ENCODE measurements at places on chromosomes 2 and 18.
A peak's percentile ranks its signal among the peaks of the same experiment; 100 is the strongest.

DNA sequence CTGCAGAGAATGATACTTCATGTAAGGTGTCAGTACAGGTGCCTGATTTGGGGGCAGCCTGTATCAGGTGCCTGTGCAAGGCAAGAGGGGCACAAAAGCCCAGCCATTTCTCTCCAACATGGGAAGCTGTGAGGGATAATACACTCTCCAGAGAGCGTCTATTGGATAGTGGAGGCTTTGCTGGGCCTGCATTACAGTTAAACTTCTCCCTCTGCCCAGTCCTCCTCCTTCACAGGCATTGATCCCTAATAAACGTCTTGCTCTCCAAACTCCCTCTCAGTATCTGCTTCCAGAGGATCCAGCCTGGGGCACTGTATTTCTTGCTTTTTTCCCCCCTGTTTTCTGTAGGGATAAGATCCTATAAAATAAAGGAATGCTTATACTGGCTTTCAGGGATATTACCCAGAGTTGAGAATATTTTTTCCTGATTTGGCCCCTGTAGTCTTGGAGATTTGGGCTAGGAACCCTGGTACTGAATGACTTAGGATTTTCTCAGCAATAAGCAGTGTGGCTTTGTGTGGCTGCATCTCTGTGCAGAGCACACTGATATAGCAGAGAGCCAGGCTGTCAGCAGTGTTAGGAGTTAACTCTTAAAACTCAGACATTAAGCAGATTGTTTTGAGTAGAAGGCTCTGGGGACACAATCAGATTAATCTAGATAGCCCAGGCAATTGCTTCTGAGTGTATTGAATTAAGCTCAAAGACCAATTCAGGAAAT is 330.6 kb downstream of the CYRIA start:
- DNase-seq: peak; percentile 85

GRCh38 chr2:230717600-230717999 is 5.0 kb downstream of the CAB39 start:
- no peak for DNase-seq

DNA sequence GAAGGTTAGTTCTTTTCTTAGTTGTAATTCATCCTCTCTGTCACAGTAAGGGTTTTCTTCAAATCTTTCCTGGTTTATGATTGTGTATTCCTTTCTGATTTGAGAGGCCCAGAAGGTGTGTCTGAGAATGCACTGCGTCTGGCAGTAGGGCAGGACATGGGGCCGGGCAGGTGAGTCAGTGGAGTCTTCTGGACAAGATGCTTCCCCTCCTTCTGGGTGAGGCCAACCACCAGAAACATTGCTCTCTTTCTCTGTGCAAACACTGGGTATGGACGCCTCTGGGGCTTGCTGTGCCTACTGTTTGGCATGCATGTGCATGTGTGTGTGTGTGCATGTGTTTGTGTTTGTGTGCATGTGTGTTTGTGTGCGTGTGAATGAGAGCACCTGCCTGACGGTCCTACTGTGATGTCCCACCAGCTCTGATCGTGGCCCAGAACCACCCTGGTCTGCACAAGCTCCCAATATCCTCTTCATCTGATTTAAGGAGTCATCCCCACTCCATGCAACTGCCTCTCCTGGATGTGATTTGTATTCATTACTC is 93.2 kb upstream of the DLX2 start:
- DNase-seq: no peak

DNA sequence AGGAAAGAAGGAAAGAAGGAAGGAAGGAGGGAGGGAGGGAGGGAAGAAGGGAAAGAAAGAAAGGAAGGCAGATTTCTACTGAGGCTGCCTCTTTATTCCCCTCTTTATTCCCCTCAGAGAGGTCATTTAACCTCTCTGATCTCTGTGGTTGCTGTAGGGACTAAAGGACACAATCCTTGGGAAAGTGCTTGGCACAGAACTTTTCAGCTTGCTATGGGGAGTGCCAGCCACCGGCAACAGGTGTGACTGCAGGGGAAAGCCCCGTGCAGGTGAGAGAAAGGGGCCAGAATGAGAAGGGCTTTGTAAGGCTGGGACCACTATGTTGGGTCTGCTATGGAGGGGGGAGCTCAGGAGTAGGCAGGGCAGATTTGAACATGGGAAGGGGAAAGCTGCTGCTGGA is 27.7 kb upstream of the STEAP3 start:
- no peak for DNase-seq

- DNase-seq: no peak
These were observed 110.4 kb upstream of the RAB27B start for GRCh38 chr18:54717673-54718407.

GRCh38 chr2:173462892-173463840 is 108.5 kb downstream of the CDCA7 start:
- DNase-seq: peak; percentile 68

GRCh38 chr18:45142868-45143267 is 462.2 kb downstream of the SETBP1 start:
- DNase-seq: no peak

GRCh38 chr18:62368100-62368499 is 43.0 kb downstream of the TNFRSF11A start:
- DNase-seq: no peak

- no peak for DNase-seq
These were observed 52.0 kb downstream of the ZFP36L2 start for GRCh38 chr2:43174368-43174916.

DNA sequence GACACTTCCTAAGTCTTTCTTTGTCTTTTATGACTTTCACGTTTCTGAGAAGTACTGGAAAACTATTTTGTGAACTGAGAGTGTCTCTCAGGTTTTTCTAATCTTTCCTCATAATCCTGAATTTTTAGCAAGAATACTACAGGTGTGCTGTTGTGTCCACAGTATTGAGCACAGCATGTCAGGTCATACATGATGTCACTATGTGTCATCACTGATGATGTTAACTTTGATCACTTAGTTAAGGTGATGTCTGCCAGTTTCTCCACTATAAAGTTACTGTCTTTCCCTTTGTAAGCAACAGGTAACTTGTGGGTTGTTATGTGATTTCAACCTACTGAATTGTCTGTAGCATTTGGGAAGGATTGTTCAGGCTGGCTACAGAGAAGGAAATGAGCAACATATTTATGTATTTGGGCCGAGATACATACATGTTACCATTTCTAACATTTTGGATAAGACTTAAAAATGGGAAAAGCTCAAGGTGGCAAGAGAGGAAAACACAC is 11.1 kb downstream of the MATN3 start:
- no peak for DNase-seq

DNA sequence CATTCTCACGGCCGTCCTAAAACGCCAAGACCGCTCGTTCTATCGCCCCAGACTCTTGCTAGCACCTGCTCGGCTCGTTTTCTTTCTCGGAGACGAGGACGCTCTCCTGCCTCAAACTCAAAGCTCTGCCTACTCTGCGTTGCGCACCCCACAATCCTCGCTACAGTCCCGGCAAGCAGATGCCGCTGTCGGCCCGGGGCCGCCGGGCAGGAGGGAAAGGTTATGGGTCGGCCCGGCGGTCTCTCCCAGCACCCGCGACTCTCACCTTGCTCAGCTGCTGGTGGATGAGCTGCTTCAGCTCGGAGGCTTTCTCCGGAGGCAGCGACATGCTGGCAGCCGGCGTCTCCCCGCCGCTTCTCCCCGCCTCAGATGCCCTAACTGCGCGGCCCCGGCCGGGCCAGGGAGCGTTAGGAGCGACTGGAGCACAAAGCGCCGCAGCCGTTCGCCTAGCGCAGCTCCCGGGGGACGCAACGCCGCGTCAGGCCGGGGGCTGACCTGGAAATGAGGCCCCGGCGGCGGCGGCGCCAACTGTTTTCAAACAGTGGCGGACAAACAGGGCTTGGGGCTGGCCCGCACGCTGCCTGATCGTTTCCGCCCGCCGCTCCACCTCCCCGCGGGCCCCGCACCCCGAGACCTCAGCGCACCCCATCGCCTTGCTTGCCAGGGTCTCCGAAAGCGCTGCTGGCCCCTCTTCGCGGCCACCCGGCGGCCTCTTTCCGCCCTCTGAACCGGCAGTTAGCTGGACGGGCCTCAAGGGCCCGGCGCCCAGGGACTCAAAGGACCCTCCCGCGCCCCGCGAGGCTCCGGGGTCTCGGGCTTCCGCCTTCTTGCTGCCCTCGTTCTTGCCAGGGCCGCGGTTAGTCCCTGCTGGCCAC is at the start of the genes CEP76 and PSMG2:
CEP76 (minus strand) TSS at position 503 of the 875 bp plus-strand sequence; CDS start at position 328, 175 bp downstream.
PSMG2 (plus strand) TSS at position 822 of the 875 bp plus-strand sequence. CDS start 66 bp downstream, outside the sequence.
- DNase-seq: peak; percentile 90

DNA sequence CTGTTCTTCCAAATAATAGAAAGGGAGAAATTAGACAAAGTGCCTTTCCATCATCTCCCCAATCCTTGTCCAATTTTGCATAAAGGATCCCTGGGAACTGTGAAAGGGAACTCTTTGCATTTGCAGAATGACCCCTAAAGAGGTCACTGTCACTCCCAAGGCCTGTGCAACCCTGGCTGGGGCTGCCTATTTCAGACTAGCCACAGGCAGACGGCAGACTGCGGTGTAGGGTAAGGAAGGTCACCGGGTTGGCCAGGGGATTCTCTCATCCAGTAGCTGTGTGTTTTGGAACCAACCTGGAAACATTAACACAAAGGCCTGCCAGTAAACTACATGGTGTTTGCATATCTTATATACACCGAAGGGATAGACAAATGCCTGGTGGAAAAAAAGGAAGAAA is 818.7 kb downstream of the BCL11A start:
- peak; percentile 14 for DNase-seq

Data from WERI-Rb-1 (cell line).